ENCODE measurements at places on chromosomes 3 and 15.
A peak's percentile ranks its signal among the peaks of the same experiment; 100 is the strongest.

GRCh38 chr3:10546181-10546624, 40.8 kb upstream of the ATP2B2 start:
- no peak for DNase-seq

DNA sequence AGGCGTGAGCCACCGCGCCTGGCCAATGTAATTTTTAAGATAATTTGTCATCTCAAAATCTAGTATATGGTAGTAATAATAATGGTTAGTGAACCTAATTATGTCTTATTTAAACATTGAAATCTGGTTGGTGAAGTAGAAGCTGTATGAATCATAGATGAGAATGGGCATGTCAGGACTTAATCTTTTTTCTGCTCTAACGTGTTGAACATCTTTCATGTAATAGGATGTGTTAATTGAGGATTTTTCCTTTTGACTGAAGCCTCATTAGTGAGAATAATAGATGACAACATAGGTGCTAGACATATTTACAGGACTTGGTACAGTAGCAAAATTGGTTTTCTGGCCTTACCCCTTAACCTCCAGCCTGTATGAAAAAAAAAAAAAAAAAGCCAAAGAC, 835.6 kb downstream of the IGSF11 start:
- no peak for DNase-seq

- no peak for DNase-seq
Measured at GRCh38 chr3:194658477-194659242, 13.3 kb downstream of the LSG1 start.

DNA sequence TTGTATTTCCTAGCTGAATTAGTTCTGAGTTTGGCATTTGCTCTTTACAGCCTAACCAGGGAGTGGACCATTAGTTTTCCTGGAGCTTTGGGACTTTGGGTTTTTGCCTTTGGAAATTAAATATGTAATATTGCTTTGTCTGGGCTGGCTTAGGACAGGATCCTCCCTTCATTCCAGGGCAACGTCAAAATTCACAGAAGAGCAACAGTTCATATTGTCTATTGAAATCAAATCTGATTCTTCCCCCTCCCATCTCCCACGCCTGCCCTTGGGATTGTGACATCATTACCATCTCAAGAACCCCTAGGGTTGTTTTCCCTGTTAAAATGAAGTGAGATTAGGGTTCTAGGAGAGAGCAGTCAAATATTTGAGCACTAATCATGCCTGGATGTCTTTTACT, 194.1 kb downstream of the ROBO2 start:
- DNase-seq: no peak

GRCh38 chr3:17140670-17141505, 256.1 kb downstream of the PLCL2 start:
- DNase-seq: no peak

DNA sequence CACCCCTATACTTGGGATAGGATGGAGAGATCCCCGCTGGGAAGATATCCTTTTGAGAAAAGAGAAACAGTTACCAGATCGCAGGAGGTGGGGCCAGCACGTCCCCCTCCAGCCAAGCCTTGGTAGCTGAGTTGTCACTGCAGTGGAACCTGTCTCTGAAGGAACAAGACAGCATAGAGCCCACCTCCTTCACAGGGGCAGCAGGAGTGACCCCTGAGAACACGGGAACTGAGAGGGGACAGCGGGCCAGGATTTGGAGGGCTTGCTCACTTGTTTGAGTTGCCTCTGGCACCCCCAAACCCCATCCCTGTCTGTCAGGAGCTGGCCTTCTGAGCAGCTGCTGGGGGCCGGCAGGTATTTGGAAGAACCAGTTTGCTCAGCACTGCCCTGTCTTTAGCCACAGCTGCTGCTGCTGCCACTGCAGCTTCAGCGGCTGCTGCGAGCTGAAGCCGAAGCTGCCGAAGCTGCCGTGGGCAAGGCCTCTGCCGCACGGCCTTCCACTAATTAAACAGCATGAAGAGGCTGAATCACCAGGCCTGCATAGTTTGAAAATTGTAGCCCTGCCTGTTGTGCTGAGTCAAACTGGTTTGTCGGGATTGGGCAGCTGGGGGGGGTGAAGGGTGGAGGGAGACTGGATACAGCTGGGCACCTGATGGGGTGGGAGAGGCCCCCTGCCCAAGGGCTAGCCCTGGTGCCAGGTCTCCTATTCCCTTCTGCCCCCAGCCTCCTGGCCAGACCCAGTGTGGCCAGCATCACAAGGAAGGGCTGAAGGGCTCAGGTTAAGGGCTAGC, 4.0 kb downstream of the EPHB3 start:
- DNase-seq: peak; percentile 68

DNA sequence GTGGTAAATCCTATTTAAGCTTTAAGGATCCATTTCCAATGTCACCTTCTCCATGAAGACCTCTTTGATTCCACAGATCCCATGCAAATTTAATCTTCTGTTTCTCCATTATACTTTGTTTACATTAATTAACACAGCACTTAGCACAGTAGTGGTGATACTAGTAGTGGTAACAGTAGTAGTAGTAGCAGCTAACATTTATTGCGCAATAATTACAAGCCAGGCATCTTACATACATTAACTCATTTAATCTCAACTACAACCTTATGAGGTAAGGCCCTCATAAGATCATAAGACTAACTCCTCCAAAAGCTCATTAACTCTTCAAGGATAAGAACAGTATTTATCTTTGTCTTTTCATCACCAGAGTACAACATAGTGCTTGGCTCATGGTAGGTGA, 54.8 kb upstream of the FSIP1 start:
- DNase-seq: no peak

DNA sequence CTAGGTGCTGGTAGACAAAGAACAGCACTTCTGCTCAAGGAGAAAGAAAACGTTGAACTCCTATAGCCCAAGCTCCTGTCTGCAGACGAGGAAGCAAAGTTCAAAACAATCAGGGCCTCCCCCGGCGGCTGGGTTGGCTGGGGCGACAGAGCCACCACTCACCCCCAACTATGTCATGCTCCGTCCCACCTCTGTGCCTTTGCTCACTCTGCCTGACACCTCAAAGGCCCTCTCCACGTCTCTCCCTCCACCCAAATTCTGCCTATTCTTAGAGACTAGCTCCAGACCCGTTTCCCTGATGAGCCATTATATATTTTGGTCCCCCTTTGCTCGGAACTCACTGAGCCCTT, 304.3 kb downstream of the TLE3 start:
- DNase-seq: no peak

DNA sequence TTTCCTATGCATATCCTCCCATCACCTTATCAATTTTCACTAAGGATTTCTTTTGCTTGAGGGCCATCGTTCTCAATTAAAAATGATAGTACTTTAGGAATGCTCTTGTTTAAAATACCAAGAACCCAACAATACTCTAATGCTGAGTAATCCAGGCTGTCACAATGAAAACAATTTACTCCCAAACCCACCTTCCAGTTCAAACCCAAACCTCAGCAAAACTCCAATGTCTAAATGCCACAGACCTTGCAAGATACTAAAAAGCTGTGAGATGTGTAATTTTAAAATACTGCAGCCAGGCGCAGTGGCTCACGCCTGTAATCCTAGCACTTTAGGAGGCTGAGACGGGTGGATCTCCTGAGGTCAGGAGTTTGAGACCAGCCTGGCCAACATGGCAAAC, 889.8 kb downstream of the ROBO1 start:
- no peak for DNase-seq

All from BE2C (cell line).